Caki2 (cell line): ENCODE measurements at places on chromosomes 2 and 18.

GRCh38 chr2:236257136-236257535, 7.1 kb downstream of the ASB18 start:
- DNase-seq, result no peak

- no peak for DNase-seq
These were observed 12.2 kb downstream of the NBAS start for GRCh38 chr2:15548974-15549373.

DNA sequence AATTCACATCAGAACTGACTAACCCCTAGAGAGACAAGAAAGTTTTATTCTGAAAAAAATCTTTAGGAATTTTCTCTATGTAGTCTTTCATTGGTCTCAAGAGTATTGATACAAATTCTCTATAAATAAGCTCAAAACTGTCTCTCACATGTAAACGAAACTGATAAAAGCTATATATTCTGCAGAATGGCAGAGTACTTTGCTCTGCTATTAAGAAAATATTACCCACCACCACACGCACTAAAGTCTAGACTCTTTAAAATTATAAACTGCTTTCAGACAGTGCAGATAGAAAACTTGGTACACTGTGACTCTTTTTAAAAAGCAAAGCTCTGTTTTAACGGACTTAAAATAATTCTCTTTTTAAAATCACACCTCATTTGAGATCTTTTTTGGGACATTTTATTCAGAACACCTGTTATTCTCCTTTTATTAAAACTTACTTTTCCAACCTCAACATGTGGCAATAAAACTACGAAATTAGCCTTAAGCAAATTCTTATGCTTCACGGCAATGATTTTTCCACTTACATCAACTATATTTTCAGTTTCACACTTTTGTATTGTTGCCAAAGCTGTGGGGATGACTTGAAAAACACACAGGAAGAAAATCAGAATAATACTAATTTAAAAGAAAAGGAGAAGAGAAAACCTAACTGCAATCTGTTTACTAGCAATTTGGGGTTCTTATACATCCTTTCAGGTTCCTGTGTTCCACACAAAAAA, 58.0 kb downstream of the CCDC88A start:
- DNase-seq, result no peak

DNA sequence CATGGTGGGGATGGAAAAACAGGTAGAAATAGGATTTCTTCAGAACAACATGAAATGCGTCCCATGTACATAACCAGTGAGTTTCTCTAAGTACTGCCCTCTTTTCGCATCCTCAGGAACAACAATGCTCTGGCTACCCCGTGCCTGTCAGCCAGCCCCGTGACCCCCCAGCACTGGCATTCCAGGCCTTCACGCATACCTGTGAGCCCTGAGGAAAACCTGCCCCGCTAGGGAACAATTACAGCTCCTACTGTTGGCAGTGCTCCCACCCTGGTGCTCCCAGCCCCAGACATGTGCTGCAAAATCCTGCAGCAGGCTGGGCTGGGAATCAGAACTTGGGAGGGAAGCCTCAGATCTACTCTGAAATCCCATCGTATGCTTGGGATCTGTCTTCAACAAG, 9.1 kb downstream of the SMAD7 start:
- DNase-seq, result no peak
